Nephron progenitor cell (in vitro differentiated cells): ENCODE measurements at places on chromosomes 5 and 9.
A peak's percentile ranks its signal among the peaks of the same experiment; 100 is the strongest.

GRCh38 chr9:80690349-80690939 lies 998.9 kb downstream of the TLE1 start:
- no peak for DNase-seq

- no peak for DNase-seq
Measured at GRCh38 chr5:99176186-99176585, 247.4 kb upstream of the CHD1 start.

DNA sequence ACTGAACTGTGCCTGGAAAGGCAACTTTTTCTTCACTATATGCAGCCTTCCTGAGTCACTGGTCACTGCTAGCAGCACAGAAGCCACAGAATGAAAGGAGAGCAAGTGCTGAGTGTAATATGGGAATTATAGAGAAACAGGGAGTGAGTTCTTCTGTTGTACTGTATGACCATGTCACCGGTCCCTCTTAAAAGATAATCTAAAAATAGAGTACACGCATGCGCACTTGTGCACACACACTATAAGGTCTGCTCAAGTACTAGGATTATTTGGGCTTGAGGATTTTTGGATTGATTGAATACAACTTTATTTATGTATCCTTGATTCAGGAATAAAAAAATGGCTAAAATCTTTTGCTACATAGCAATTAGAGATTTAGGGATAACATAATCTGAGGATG lies 571.9 kb downstream of the PDE4D start:
- DNase-seq, result no peak

DNA sequence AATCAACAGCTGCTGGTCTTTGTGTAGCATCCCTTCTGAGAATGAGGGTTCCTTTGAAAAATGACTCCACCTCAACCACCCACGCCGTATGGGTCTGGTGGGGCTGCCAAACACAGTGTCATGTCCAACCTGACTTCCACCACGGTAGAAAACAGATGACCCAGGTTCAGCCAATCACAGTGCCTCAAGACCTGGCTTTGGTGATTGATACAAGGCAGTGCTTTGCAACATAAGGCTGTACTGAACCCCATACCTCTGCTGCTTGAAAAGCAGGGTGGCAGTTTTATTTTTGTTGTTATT lies 11.5 kb upstream of the TGFBR1 start:
- DNase-seq, result no peak

GRCh38 chr9:136566901-136567300 lies 21.1 kb upstream of the NOTCH1 start:
- peak; percentile 11 for DNase-seq

DNA sequence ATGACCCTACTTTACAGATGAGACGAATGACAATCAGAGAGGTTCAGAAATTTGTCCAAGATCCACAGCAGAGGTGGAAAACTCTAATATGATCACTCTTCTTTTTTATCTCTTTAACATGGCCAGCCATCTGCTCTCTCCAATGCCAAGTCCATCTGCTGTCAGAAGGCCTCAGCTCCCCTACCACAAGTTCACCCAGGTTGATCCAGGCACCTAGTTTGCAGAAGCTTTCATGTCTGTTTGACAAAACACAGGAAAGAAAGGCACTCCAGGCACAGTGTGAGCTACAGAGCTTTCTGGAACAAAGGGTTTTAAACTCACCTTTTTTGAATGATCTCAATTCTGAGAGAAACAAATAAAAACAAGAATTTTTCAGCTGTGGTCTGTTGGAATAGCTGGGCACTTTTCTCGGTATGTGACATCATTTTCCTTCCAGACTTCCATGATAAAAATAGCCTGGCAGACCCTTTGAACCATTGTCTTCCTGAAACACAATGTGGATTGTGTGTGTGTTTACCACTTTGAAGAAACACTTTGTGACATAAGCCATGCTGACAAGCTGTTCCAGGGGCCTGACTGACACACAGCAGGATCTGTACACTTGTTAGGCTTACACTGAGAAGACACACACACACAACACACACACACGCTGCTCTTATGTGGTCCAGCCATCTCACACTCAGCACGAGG lies 214.3 kb downstream of the AGTPBP1 start:
- no peak for DNase-seq

GRCh38 chr9:131289301-131290035 lies at the start of gene PLPP7:
Gene PLPP7, plus strand, starts transcription at chr9:131289723. Its CDS starts 275 bp downstream, at chr9:131289998.
- DNase-seq, result peak; percentile 57

DNA sequence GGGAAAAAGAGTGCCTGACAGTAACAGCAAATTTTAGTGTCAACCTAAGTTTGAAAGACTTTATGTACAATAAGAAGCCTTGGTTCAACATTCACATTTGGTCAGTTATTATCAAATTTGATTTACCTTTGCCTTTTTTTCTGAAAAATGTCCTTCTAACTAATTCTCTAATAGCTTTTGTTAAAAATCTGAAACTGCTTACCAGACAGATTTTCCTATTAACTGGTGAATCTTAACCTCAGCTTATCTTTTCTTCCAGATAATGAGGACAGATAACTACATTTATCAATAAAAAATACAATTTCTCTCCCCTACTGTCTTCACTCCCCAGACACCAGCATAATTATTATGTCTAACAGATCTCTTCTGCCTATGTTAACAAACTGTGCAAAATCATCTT lies 988.5 kb downstream of the CDH18 start:
- no peak for DNase-seq

DNA sequence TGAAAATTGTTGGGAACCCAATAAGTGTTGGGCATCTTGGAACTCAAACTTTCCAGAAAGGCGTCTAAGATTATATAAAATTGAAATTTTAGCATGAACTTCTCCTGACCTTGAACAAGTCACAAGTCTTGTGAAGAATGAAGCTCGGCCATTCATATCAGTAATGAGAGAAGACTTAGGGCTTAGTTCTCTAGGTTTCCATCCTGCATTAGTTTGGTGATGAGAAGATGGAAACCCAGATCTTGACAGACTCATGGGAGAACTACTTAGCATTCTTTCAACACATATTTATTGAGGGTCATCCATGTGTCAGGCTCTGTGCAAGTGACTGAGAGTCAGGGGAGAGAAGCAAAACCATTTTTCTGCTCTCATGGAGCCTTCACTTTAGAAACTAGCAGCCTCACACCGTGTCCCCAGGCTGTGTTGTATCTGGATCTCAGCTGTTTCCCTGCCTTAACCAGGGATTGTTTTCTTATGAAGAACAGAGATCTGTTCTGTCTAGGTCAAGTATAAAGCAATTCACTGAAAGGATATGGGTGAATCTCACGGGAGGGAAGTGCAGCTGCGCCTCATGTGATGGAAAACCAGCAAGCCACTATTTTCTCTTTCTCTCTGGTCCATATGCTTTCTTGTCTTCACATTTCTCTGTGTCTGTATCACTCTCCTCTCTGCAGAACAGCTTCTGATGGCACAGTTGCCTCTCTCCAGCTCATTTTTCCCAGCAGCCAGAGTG lies 3.4 kb downstream of the GARNL3 start:
- no peak for DNase-seq

DNA sequence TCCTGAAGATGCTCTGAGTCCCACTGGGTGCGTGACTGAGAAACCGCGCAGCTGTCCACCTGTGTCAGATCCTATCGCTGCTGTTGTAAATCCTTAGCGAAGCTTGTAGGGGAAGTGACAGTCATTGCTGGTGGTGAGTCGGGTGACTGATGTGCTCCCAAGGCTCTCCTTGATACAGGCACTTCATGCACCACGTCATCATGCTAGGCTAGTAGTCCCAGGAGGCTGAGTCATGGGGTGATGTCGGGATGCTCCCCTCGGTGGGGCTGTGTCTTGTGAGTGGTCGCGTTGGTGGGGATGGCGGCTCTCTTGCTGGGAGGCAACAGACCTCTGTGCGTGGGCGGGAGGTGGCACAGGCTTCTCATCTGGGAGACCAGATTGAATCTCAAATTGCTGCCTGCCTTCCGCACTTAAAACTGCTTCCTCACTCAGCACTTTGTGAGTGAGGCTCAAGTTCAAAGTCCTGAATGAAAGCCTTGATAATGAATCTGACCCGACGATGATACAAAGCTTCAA lies 84.7 kb downstream of the CSNK1A1 start:
- DNase-seq, result peak; percentile 30

DNA sequence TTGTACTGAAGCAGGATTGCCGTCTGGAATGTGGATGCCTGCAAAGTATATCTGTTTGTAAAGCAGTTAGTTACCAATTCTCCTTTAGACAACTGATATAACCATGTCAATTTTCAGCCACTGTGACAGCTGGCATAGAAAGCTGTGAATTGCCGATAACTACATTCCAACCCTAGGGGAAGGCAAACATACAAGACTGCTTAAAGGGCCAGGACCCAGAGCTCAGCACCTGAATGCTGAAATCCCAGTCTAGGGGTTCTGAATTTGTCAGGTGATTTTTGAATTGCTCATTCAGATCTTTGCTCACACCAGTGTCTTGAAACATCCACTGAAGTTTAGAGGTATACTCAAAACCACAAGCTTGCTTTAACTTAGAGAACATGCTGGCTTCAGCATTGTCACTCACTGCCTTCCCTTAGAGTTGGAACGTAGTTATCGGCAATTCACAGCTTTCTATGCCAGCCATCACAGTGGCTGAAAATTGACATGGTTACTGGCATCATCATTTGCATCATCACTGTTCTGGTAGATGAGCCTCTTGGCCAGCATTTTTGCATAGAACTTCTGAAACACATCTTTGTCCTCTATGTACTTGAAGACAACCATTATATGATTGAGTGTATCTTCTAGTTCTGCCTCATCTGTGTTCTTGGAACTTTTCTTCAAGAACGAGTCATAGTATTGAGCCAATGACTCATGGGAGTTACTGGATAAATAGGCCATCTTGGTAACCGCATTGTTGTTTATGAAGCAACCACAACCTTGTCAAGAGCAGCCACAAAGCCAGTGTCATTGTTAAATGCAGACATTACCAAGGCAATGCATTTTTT lies 82.1 kb downstream of the CCDC192 start:
- no peak for DNase-seq

- DNase-seq, result no peak
Measured at GRCh38 chr5:59615272-59615671, 278.3 kb downstream of the PDE4D start.

DNA sequence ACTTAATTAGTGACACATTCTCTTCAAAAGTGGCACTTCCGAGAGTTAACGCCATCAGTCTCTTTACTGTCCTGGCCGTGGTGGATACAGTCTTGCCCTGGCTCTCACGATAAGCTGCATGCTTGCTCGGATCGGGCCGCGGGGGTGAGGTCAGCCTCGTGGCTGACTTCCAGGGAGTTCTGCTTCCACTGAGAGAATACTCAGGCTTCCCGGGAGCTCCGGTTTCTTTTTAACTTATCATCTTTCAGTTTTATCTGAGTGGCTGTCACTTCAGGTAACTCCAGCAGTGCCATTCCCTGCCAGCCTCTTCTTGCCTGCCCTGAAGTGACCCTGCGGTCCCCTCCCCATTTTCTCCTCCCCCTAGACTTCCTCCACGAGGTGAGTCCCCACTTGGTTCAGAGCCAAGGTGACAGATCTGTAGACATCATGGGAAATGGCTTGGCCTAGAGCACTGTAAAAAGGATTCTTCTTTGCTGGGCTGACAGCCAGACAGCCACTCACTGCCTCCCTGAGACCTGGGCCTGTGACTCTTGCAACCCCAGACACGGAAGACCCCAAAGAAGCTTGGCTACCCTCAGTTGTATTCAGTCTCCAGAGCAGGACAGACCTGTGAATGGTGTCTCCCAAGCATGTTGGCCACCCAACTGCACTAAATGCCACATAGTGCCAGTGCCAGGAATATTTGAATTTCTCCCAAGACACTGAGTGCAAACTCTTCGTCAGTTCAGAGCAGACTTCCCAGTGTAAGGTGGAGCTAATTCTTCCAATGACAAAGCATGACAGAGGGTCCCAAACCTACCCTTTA lies 95.1 kb downstream of the DAPK1 start:
- DNase-seq, result no peak

GRCh38 chr5:66717455-66718373 lies 121.5 kb downstream of the MAST4 start:
- no peak for DNase-seq

- DNase-seq, result no peak
Measured at GRCh38 chr5:174325961-174326360, 280.5 kb downstream of the NSG2 start.

GRCh38 chr5:139113892-139114291 lies 84.3 kb downstream of the SIL1 start:
- DNase-seq, result no peak

- no peak for DNase-seq
Measured at GRCh38 chr9:33480106-33480505, 6.4 kb upstream of the NOL6 start.

GRCh38 chr9:89773170-89773569 lies 168.4 kb downstream of the GADD45G start:
- no peak for DNase-seq

DNA sequence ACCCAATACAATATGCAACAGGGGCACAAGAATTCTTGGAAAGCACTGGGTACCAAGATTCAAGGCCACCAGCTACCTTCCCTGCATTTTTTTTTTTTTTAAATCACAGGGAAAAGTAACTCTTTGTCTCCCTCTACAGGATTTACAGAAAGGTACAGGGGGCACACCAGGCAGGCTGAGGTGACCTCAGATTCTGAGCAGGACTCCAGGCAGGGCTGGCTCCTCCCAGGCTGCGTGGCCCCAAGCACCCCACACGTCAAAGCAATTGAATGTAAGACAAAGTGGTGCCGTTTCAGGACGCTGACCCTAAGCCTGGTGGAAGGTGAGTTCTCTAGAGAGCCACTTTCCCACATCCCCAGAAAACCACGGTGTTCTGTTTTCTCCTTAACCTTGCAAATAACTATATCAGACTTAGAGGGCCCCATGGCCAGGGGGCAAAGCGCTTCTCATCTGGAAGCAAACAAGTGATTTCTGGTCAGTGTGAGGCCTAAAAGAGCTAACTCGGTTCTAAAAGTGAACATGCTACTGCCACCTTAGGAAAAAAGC lies 222.6 kb downstream of the ROR2 start:
- DNase-seq, result peak; percentile 57

DNA sequence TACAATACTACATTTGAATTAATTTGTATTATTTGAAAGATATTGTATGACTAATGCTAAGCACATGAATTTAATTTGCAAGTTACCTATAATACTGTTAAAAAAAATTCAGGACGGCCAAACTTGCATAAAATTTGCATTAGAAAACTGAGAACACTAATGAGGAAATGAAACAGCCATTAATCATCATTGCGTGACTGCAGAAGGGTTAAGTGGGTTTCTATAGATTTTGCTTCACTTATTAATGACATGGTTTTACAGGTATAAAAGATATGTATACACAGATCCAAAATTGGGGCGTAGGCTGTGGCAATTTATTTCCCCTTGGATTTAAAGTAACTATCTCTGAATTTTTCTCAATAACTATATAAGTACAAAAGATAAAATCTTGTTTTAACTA lies 882.6 kb downstream of the PTPRD start:
- no peak for DNase-seq

- DNase-seq, result no peak
Measured at GRCh38 chr5:140965905-140966292, 377 bp upstream of the PCDHAC2 start.

GRCh38 chr9:120974921-120975320 lies 48.3 kb upstream of the TRAF1 start:
- no peak for DNase-seq

- no peak for DNase-seq
Measured at GRCh38 chr9:128125580-128126354, 1.8 kb downstream of the PTGES2 start.
